ENCODE measurements at places on chromosomes 16 and 17.

DNA sequence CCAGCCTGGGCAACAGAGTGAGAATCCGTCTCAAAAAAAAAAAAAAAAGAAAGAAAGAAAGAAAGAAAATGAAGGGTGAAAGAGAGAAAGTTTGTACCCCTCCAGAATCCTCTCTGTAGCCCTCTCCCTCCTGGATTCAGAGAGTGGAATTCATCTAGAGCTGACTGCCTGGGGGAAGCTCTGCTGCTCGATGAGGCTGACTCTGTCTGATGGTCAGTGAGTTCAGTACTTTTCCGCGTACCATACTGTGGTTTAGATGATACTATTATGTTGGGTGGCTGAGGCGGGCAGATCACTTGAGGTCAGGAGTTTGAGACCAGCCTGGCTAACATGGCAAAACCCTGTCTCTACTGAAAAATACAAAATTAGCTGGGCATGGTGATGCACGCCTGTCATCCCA lies 14.8 kb downstream of the TMEM94 start:
- DNase-seq, result no peak

DNA sequence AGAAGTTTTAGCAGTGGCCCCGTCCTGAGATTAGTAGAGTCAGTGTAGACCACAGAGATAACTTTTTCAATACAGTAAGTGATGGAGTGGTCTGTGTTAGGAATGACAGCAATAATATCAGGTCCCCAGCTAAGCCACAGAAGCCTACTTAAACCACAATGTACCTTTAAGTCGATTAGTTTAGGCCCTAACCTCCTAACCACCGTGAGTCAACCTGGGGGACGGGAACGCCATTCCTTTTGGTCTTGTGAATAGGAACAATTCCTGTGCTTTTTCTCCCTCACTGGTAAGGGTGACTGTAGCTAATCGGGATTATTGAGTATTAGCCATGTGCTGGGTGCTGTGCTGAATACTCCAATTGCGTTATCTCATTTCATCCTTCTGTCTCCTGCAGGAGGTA lies 14.0 kb downstream of the YPEL2 start:
- DNase-seq, result no peak

DNA sequence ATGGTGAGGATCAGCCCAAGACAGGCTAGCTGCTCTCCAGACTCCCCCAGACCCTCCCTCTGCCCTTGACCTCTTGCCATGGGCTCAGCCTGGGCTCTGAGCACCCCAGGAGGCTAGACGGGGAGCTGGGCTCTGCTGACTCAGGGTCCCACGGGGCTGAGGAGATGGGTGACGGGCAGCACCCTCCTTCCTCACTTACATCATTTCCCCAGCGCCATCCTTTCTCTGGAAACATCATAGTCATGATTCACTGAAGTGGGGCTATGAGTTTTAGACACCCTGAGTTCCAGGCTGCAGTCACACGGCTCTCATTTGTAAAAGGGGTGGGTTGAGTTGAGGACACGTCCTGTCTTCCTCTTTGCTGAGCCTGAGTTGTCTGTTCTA lies 3.0 kb upstream of the ITGAX start:
- no peak for DNase-seq

DNA sequence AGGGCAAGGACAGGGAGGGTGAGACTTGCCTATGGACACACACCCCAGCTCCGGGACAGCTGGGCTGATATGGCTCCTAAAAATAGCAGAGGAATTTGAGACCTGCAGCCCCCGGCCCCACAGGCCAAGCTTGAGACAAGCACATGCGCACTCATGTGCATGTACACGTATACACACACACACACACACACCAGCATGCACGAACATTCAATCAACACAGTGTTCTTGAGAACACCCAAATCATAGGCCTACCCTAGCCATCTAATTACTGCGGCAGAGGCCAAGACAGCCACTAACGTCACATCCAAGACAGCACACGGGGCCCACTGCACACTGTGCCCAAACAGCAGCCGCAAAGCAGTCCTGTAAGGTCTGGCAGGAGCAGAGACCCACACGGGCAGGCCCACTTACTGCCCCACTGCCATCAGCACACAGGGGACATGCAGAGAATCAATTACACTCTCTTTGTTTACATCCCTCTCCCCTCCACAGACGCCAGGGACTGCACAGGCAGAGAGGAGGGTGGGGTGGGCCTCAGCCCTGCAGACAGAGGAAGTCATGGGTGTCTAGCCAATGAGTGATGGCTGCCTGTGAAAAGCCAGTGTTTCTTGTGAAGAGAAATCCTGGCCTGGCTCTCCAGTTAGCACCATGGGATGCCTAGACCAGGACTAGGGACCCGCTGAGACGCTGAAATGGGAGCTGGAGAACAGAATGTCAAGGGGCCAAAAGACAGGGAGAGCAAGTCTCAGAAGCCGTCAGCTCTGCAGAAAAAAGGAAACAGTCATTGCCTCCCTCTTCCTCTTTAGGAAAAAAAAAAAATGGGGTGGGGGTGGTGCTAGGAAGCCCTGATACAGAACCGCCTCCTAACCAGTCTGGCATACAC lies 39.3 kb downstream of the MYO18A start:
- DNase-seq, result no peak

- no peak for DNase-seq
Measured at GRCh38 chr16:35176449-35176848, 1717.0 kb downstream of the TP53TG3F start.

DNA sequence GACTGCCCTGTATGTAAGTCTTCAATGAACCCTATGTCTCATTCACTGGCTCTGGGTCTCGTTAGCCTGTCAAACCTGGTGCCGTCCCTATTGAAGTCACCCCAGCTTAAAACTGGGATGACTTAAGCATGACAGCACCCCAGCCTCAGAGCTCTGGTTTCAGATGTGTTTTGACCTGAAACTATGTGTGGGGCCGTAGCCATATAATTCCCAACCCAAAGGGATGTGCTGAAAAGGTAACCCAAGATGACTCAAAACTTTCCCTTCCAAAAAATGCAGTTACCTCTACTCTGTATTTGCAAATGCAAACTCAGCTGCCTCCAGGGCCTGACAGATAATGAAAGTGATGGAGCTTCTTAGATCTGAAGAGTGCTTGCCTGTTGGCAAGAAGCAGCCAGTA lies 478.3 kb upstream of the ERCC4 start:
- DNase-seq, result no peak

DNA sequence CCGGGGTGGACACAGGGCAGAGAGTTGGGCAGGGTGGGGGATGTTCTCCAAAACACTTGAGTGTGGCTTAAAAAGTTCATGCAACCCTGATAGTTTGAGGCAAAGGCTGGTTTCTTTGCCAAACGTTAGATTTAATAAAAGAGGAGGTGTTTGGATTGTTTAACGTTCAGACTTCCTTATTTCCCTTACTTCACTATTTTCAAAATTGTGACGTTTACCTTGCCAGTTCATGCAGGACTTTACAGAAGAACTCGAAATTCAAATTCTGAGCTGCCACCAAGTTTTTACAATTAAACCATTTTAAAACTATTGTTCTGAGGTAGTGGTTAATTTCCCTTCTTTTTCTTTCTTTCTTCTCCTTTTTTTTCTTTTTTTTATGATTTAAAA lies 5.5 kb downstream of the SEC14L1 start:
- no peak for DNase-seq

DNA sequence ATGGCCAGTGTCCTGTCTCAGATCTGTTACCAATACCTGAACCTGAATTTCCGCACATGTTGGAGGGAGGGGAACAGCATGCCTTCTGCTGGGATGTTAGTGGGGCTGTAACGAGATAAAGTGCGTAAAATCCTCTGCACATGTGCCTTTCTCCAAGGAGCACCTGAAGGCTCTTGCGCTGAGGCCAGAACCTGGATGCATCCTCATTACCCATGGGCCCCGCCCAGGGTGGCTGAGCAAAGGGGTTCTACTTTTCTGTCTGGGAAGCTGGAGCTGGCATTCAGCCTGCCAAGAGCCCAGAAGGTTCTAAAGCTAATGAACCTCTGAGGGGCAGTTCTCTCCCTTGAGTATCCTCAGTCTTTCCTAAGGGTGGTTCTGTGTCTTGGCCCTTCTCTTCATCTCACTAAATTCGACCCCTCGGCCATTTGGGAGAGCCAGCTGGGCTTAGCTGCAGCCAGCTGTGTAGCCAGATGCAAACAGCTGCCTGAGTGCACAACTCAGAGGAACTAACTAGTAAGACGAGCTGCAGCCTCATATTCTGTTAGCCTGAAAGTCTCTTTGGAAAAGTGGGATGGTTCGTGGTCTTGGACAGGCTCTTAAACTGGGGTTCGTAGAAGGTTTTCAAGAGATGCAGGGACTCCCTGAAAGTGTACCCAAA lies 2.5 kb downstream of the ITGA3 start:
- DNase-seq, result no peak

DNA sequence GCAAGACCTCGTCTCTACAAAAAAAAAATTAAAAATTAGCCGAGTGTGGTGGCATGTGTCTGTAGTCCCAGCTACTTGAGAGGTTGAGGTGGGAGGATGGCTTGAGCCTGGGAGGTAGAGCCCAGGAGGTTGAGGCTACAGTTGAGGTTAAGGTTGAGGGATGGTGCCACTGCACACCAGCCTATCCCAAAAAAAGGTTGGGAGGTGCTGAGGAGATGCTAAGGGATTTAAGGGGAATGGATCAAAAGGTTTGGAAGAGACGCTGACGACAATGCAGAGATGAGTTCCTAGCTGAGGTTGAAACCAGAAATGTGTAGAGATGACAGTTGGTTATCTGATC lies 4.7 kb upstream of the NSMCE1 start:
- DNase-seq, result no peak

All from left renal pelvis (tissue), 4 donors.